Activated T-helper 1 cell treated with anti-CD3 and anti-CD28 coated beads, Interleukin-2, amount 50 U/mL, for 16 hours (primary cell): ENCODE measurements at places on chromosomes 3 and 15.

DNA sequence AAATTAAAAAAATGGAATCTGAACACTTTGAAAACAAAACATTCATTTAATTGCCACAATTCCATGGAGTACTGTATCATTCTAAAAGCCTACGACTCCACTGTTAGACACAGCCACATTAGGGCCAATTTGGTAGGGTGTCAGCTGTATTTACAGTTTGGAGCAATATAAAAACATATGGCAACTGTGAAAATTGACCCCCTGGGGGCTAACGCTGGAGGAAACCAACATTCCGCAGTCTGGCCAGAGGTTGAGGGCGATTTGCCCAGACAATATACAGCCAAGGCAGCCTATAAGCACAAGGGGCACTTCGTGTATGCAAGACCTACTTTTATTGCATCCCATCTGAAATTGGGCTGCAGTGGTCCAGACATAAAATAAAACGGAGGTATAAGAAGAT lies 476.5 kb upstream of the WNT5A start:
- no peak for DNase-seq

- no peak for DNase-seq
Observed at GRCh38 chr15:28984421-28985315, 98.9 kb downstream of the APBA2 start.

DNA sequence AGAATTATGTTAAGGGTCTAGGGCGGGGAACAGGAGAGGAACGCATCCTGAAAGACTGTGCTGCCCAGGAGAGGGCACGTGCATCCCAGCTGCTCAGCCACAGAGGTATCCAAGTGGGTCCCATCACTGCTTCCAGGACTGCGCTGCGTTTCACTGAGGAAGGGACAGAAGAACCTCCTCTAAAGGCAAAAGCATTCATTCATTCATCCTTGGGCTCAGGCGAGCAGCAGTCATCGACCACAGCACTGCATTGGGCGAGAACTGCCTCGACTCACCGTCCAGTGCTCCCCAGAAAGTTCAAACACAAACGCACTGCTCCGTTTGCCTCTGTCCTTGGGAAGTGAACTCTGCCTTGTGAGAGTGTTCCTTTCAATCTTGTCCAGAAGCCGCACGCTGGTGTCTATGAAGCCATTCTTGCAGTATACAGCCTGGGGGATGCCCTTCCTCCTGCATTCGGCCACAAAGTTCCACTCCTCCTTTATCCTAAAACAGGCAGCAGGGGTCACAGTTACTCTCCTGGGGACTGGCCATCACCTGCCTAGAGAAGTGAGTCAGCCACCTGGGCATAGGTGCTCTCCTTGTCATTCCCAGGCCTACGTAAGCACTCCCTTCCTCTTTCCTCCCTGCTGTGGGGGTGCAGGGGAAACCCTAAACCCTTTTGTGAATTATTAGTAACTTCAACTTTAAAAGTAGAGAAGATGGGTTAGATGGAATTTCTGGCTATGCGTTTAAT lies 21.2 kb downstream of the LRRC2 start:
- no peak for DNase-seq

DNA sequence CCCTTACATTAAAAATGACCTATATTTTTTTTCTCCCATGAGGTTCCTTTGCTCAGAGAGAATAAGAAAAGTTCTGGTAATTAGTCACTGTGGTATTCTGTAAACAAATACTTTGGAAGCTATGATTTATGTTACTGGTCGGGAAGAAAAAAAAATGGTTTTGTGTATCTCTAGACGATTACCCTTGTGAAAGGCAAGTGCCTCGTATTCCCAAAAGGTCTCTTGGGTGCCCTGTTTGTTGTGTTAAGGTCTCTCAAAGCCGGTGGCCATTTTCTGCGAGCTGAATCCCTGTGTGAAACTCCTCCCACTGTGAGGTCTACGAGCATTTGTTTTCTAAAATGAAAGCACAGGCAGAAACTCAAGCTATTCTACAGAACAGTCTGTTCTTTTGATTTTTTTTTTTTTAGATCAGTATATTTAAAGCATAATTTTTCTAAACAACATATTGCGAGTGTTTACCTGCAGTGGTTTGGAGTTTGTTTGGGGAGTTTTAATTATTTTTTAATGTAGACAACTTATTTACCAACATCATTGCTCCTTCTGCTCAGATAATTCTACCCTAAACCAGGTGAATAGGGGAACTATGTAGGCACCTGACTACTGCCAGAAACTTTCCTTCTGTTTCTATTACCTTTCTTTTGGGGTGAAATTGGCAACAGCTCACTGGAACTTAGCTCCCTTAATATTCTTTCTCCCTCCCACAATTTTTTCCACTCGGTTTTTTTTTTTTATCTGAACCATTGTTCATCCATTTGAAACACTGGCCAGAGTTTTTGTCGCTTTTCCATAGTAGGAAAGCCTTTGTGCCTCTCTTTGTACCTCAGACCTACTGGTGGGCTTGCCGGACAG lies 44.0 kb downstream of the ZBTB38 start:
- peak; percentile 17 for DNase-seq

DNA sequence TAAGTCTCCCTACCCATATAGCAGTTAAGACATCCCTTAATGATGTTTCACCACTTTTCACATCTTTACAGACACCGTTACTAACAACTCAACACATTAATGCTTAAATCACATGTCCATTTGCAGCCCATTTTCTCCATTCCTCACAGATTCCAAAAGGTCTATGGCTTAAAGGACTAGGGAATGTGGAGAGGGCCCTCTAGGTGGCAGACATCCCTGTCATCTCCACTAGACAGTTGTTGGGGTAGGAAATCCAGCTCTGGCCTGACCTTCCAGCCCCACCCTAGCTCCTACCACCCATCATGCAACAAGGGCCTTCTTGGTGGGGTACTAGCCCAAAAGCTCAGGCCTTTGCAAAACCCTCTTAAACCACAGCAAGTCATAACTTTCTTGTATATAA lies 25.2 kb downstream of the CPEB1 start:
- DNase-seq: no peak

DNA sequence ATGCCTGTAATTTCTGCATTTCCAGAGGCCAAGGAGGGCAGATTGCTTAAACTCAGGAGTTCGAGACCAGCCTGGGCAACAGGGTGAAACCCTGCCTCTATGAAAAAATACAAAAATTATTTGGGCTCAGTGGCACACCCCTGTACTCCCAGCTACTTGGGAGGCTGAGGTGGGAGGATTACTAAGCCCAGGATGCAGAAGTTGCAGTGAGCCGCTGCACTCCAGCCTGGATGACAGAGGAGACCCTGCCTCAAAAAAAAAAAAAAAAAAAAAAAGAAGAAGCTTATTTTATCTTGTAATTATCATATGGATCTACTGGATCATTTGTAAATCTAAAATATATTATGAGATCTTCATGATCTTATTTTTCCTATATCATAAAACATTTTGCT lies 84.1 kb downstream of the PPCDC start:
- DNase-seq: no peak

DNA sequence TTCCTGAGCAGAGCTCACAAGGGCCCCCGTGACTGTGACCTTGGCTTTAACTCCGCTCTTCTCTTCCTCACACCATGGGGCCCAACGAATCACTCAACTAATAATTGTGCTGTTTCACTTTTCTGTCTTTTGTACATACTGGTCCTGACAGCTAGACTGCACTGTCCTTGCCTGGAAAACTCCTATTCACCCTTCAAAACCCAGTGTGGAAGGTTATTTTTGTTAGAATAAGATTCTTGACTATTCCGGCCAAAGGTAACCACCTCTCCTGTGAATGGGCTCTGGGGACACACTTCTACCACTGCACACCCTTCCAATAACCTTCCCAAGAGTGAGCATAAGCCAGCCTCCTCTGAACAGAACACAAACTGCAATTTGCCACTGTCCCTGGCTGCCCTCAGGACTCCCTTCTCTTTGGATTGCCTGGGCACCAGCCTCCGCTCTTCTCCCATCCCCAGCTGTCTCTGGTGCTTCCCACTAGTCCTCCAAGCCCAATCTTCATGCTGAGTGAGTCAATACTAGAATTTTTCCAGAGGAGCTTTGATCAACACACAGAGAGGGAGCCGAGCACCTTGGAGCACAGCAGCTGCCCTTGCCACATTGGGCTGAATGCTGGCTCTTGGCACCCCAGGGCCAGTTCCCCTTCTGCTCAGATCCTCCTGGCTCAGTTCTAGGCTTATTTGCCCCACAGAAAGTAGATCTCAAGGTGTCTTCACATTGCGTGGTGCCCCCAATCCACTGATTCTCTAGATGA lies 2.1 kb downstream of the SCN5A start:
- DNase-seq: no peak

DNA sequence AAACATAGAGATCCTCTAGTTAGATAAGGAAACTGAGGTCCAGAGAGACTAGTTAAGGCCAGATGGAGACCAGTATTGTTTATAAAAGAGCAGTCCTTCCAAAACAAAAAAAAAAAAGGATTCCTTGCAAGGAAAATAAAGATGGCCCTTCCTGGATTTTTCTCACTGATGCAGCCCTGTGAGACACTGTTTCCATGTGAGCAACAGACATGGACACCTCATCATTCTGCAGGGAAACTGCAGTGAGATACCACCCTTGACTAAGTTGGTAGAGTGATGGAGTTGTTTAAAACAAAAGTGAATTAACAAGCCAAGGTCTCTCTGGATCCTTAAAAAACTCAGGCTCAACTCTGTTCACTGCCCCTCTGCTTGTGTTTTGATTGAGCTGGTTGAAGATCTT lies 65.6 kb upstream of the MYZAP start:
- DNase-seq: no peak

- DNase-seq: no peak
Observed at GRCh38 chr15:60972301-60972700, 256.8 kb downstream of the RORA start.

GRCh38 chr15:29056839-29057450 lies 171.2 kb downstream of the APBA2 start:
- DNase-seq: no peak

DNA sequence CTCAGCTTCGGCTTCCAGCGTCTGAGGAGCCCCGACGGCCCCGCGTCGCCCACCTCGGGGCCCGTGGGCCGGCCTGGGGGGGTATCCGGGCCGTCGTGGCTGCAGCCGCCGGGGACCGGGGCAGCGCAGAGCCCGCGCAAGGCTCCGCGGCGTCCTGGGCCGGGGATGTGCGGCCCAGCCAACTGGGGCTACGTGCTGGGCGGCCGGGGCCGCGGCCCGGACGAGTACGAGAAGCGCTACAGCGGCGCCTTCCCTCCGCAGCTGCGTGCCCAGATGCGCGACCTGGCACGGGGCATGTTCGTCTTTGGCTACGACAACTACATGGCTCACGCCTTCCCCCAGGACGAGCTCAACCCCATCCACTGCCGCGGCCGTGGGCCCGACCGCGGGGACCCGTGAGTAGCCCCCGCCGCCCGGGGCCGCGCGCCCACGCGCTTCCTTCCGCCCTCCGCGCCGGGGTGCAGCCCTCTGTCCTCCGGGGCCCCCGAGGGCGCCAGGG lies 462 bp downstream of the EDEM1 start:
- DNase-seq: peak; percentile 43

DNA sequence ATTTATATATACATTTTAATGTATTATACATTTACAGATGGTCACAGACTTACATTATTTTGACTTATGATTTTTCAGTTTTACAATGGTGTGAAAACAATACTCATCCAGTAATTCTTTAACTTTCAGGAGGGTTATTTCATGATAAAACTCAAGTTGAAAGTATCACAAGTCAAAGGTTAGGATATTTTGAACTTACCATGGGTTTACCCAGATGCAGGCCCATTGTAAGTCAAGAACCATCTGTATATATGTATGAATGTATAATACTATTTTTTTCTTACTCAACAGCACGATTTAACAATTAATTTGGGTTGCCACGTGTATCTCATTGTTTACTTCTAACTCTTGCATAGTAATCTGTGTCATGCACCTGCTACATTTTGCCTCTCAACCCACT lies 1002.0 kb downstream of the OTOL1 start:
- DNase-seq: no peak

DNA sequence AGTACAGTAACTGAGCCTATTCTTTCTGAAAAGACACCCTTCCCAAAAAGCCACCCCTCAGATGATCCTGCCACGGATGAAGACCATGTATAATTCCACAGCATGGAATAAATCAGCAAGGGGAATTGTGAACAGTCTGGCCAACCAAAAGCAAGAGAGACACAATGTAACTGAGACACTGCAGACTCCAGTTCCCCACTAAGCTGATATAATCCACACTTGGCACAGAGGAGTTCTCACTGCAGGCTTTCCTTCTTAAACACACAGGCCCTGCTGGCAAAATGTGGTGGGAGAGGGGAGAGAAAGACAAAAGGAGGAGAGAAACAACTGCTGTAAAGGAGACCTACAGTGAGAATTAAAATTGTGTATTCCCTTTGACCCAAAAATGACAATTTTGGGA lies 12.7 kb downstream of the GPR156 start:
- DNase-seq: no peak

GRCh38 chr15:73078722-73079121 lies 26.5 kb downstream of the NEO1 start:
- no peak for DNase-seq

GRCh38 chr3:128273841-128274573 lies 120.7 kb downstream of the EEFSEC start:
- no peak for DNase-seq

GRCh38 chr3:97968376-97968775 lies 3.9 kb downstream of the RIOX2 start:
- DNase-seq: no peak

DNA sequence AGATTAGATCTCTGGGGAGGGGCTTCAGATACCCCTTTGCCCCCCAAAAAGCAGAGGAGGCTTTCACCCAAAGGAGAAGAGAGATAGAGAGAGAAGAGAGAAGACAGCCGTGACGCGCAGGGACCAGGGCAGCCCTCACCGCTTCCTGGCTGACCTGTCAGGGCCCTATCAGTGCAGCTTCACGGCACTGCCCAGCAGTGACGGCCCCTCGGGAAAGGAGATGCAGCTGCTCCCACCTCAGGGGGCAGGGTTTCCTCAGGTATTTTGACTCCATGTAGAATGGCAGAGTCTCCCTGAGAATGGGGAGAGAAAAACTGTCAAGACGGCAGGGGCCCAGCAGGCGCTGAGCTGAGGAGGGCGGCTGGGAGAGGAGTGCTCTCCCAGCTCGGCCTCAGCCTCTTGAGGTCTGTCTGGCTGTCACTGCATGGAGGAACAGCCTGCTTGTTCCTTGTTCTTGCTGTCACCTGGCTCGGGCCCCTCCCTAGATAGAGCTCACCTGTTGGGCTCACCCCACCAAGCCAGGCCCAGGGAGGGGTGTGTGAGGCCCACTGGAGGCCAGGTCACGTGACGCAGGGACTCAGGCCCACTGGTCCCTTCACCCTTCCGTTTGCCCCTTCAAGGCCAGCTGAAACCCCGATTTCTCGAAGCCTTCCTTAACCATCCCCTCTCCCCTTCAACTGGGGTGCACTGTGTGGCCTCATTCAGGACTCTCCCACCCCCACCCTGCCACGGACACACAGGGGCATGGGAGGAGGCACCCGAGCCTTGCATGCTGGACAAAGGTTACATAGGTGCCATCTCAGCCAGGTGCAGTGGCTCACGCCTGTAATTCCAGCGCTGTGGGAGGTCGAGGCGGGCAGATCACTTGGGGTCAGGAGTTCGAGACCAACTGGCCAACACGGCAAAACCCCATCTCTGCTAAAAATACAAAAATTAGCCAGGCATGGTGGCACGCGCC lies 28.2 kb downstream of the LOXL1 start:
- no peak for DNase-seq

GRCh38 chr3:61562721-61563312 lies 1.4 kb downstream of the PTPRG start:
- no peak for DNase-seq

GRCh38 chr3:87375231-87375682 lies 98.9 kb upstream of the POU1F1 start:
- DNase-seq: no peak

GRCh38 chr3:71532639-71533395 lies 50.7 kb downstream of the FOXP1 start:
- no peak for DNase-seq

GRCh38 chr15:64809649-64810496 lies 15.6 kb downstream of the PIF1 start:
- peak; percentile 19 for DNase-seq
